Psoas muscle (tissue), 8 donors: ENCODE measurements at places on chromosomes 6 and 20. TPM values are rescaled to one million over a fixed set of nuclear protein-coding genes. Genes with fewer than 3 reads are reported as not detected.

DNA sequence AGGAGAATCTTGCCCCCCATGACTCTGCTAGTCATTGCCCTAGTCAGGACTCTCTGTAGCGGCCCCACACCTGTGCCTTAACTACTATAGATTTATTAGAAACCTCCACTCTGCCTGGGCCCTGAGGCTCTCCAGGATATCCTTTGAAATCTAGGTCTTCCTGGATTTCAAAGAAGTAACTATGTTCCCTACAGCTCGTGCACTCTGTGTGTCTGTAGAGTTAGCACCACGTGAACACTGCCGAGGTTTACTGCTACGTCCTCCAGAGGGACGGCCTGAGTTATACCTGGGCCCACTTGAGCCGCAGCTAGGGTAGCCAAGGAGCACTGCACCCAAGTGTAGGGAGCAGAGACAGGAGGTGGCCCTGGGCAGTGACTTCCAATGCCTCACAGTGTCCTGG is 19.8 kb downstream of the GLP1R start:
- no peak for DNase-seq

GRCh38 chr6:2715737-2716136 is 35.0 kb downstream of the MYLK4 start:
- DNase-seq, result no peak

The CCR6 gene
- total RNA-seq, result not detected

DNA sequence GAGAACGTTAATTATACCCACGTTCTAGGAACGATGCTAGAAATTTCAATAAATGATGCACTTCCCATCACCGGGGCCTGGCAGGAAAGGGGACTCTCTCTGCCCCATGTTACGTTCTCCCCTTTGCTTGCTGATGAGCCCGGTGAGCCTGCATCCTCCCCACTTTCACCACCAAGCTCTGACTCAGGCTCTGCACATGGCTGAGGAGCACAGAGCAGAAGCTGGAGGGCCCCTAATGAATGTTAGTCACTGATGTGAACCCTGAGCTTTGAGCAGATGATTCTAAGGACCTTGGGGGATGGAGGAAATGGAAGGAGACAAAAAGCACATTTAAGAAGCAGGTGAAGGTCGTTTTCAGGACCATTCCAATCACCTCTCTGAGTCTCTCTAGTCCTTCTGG is 468.2 kb upstream of the ARID1B start:
- no peak for DNase-seq

DNA sequence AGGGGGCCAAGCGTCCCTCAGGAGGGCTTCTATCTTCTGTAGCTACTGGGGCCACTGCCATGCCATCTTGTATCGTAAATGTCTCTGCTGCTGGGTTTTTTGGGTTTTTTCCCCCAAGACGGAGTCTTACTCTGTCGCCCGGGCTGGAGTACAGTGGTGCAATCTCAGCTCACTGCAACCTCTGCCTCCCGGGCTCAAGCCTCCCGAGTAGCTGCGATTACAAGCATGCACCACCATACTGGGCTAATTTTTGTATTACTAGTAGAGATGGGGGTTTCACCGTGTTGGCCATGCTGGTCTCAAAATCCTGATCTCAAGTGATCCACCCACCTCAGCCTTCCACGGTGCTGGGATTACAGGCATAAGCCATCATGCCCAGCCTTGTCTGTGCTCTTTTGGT is 111.3 kb upstream of the LOC128125822 start:
- DNase-seq, result no peak

GRCh38 chr20:21702553-21703470 is 2.7 kb upstream of the PAX1 start:
- peak; percentile 56 for DNase-seq

DNA sequence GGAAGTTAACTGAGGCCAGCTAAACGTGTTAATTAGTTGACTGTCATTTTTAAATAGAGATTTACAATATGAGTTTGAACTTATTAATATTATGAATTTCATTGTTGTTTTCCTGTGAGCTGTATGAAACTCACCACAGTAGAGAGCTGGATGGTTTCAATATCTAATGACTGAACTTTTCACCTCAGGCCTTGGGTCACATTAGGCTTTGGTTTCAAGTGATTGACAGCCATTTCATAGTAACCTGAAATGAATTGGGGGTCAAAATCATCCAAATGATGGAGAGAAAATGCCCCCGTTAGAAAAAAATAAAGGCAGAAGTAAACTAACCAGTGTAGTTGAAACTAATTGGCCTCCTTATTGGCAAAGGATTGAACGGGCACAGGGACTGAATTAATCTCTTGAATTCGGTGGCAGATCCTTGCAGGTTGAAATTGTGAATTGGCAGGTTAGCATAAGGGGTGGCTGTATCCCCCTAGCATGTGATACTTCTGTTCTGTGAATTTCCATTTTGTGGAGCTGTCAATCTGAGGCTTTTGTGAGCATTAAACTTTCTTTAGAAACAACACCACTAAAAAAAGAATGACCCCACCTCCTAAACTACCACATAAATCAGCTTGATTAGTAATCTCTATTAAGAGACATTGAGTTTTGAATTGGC is 155.1 kb upstream of the MMS22L start:
- DNase-seq, result no peak

The SNPH gene
- total RNA-seq, result 9.3 TPM

- DNase-seq, result no peak
These were observed 6.5 kb upstream of the DEFB112 start for GRCh38 chr6:50056242-50056641.

- DNase-seq, result no peak
These were observed 592 bp upstream of the CTNNBL1 start for GRCh38 chr20:37693242-37693634.

DNA sequence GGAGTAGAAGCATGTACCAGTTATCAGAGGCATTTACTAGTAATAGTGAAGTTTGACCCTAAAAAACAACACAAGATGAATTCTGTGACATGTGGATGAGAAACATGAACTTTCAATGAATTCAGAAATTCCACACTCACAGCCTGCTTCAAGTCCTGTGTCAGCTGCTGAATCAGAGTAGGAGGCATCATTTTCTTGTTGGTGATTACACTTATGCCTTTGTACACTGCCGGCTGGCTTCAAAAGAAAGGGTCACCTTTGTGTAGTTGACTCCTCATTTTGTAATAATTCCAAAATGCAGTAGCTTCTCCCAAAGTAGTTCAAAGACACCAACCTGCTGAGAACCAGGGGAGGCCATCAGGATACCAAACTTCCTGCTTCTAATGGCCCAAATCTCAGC is 165.5 kb downstream of the BACH2 start:
- DNase-seq, result no peak

GRCh38 chr6:52644253-52644652 is 26.7 kb upstream of the TMEM14A start:
- DNase-seq, result no peak

DNA sequence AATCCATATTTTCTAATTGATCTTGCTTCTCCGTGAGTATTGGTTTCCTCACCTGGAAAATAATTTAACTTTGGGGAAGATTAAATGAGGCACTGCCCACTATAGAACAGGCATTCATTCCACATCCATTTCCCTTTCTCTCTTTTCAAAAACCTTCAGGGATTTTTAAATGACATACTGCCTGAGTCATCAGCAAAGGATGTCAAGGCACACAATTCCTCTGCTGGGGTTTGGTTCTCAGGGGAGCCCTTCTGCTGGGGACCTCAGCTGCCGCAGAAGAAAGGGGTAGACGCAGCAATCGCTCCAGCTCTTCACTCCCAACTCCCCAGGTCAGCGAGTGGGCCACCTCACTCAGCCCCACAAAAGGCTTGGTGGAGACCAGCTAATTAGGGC is 90.7 kb upstream of the BACH2 start:
- no peak for DNase-seq

The TBXT gene
- not detected for total RNA-seq

The PI16 gene
- 49.1 TPM for total RNA-seq

GRCh38 chr6:137811121-137811915 is 55.7 kb upstream of the TNFAIP3 start:
- peak; percentile 62 for DNase-seq

The TRIM31 gene
- total RNA-seq, result not detected

The HLA-DQB1 gene
- 4.1 TPM for total RNA-seq

DNA sequence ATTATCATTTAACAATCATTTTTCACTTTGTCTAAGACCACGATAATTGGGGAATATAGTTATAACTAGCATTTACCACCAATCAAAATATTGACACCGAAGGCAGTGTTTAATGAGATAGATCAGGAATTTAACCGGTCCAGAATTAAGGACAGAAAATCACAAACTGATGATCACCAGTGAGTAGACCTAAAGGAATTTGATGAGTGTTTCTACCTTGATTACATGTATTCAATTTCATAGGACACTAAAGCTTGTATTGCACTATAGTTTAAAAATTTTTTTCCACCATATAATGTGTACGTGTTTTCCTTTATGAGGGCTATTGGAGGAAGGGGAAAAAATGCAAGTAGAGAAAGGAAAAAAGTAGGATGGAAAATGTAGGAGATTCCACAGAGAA is 22.6 kb upstream of the ARHGAP18 start:
- no peak for DNase-seq

The BNIP5 gene
- not detected for total RNA-seq

DNA sequence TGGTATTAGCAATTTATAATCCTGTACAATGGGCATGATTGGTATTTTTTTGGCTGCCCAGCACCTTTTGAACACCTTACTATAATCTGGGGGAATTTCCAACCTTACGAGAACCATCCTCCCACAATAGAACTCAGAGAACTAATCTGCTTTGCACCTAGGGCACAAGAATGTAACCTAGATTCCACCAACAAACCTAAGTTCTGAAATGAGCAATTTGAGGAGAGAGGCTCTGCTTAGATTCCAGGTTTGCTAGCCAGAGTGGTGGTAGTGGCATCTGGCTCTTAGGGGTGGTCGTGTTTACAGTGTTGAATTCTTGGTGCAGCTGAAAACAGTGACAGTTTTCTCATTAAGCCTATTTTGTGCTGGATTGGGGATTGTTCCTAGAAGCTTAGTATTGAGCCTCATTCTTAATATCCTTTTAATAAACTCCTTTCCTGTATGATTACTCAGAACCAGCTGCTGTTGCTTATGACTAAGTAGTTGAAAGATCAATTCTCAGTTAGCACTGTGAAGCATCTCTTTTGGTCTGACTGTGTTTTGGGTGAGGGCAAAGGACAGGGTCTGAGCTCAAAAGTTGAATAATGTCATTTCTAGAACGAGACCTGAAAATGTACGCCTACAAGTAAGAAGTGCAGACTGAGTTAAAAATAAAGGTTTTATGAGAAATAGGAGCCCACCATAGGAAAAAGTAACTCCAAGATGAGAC is 385.6 kb downstream of the CDKAL1 start:
- no peak for DNase-seq

The TCF21 gene
- total RNA-seq, result 0.32 TPM

- DNase-seq, result no peak
These were observed 268.1 kb upstream of the SPTLC3 start for GRCh38 chr20:12740647-12741046.

The RAMACL gene
- 0.77 TPM for total RNA-seq

DNA sequence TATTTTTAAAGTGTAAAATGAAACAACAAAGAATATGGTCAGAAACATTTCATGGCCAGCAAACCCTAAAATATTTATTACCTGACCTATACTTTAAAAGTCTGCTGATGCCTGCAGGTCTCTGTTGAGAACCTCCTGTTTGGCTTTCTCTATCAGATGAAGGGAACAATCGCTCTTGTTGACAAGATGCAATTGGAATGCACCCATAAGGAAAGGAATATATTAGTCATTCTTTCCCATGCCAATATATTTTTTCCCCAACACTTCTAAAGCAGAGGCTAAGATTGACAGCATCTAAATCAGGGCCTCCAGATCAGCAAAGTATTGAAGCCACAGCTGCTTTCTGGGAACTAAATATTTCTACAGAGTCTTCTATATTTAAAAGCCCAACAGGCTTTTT is 897.8 kb downstream of the EPHA7 start:
- no peak for DNase-seq

GRCh38 chr6:16403831-16404230 is 165.4 kb downstream of the GMPR start:
- DNase-seq, result no peak

The LHFPL5 gene
- total RNA-seq, result not detected

GRCh38 chr20:24519476-24519875 is 50.0 kb downstream of the SYNDIG1 start:
- DNase-seq, result no peak

The RSPO3 gene
- 28.3 TPM for total RNA-seq

DNA sequence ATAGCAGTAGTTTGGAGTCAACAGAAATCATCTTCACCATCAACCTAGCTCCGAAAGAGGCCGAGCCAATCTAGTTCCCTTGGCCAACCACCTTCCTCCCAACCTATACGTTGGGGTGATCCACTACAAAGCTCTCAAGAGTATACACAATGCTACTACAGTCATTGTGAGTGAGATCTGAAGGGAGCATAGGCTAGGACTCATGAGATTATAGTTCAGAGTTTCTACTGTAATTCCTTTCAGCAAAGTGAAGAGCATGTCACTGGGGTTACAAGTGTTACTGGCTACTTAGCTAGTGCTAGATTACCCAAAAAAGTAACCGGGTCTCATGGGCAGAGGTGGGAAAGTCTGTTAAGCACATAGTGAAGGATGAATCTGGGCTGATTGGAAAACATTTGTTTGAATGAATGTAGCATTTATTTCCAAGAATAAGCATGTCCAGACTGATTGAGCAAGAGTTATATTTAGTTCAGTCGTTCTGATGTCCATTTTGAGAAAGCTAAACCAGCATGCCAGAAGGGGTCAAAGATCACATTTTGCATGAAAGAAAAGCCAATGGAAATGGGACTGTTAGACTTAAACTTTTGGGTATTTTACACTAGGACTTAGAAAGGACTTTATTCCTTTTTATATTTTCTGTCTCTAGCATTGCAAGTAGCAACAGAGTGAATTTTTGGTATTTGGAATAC is 10.5 kb upstream of the ESR1 start:
- DNase-seq, result no peak

- DNase-seq, result no peak
These were observed 12.1 kb downstream of the RBCK1 start for GRCh38 chr20:420166-420620.
